ENCODE measurements at places on chromosomes 1 and 21.
A peak's percentile ranks its signal among the peaks of the same experiment; 100 is the strongest.

- no peak for DNase-seq
Observed at GRCh38 chr1:178101266-178101630, 7.3 kb downstream of the RASAL2 start.

DNA sequence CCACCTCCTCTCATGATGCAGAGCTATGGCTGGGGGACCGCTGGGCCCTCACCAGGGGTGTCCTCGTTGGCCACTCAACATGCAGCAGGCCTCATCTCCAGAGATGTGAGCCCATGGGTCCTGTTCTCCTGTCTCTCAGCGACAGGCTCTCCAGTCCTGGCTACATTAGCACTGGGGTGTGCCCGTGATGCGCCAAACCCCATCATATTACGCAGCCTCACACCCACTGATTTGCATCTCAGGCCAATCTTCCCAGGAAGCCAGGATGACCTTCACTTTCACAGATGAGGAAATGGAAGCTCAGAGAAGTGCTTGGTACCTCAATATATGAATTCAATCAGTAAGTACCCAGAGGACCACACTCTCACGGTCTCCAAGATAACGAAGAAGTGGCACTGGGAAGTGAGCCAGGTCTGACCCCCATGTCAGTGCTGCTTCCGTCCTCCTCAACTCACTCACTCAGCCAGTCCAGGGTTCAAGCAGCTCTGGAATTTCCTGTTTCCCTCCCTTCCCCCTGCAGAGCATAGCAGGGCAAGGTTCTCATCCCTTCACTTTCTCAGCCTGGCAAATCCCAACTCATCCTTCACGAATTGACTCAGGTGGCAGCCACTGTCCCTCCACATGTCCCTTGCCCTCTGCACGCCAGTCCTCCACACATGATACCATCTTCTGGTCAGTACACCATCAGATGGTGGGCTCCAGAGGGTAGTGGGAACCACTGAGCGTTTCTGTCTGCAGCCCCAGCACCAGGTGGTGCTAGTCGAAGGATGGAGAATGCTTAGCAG, 28.9 kb upstream of the EVA1B start:
- DNase-seq: no peak

GRCh38 chr21:44088401-44088780, 18.8 kb upstream of the PWP2 start:
- DNase-seq: no peak

DNA sequence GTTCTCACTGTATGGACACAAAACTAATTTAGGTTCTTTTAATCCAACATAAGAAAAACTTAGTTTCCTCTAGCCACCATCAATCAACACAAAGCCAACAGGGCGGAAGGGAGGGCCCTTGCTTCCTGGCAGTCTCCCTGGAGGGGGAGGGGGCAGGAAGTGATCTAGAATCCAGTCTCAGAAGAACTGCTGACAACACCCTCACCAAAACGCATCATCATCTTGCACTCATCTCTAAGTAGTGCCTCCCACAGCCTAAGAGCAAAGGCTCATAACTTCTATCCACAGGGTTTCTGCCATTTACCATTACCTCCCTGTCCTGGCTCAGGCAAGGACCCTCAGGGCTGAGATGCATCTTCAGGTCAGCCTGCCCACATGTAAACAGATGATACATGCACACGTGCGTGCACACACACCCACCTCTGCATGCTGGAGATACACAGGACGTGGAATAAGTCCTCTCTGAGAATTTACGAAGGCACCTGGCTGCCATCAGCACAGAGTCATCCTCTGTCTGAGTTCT, 20.5 kb downstream of the HIVEP3 start:
- DNase-seq: no peak

DNA sequence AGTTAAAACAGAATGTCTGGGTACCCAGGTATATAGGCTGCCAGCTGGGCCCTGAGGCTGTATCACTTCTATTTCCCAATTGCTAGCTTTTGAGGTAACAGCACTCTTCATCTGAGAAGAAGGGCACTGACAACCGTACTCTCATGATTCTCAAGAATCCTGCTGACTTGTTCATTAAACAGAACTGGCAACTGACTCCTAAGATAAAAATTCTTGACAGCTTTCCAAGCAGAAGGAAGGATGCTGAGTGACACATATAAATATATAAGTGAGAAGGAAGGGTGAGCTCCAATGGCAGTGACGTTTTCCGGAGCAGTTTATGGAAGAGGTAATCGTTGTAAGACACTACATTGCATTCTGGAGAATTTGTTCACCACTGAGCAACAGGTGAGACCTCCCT, 48.1 kb upstream of the NRIP1 start:
- DNase-seq: no peak

GRCh38 chr1:34865981-34866761, 6.6 kb upstream of the SMIM12 start:
- peak; percentile 66 for DNase-seq

GRCh38 chr1:58786927-58787245, 3.0 kb upstream of the JUN start:
- DNase-seq: no peak

DNA sequence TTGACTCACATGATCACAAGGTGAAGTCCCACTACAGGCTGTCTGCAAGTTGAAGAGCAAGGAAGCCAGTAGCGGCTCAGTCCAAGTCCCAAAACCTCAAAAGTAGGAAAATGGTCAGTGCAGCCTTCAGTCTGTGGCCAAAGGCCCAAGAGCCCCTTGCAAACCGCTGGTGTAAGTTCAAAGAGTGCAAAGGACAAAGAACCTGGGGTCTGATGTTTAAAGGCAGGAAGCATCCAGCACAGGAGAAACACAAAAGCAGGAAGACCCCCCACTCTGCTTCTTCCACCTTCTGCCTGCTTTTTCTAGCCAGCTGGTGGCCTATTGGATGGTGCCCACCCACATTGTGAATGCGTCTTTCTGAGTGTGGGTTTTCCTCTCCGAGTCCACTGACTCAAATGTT, 2222.6 kb downstream of the MRPL39 start:
- no peak for DNase-seq

- DNase-seq: peak; percentile 46
Observed at GRCh38 chr1:25520446-25521061, 22.9 kb upstream of the LDLRAP1 start.

- no peak for DNase-seq
Observed at GRCh38 chr1:24914226-24915069, 15.6 kb downstream of the RUNX3 start.

DNA sequence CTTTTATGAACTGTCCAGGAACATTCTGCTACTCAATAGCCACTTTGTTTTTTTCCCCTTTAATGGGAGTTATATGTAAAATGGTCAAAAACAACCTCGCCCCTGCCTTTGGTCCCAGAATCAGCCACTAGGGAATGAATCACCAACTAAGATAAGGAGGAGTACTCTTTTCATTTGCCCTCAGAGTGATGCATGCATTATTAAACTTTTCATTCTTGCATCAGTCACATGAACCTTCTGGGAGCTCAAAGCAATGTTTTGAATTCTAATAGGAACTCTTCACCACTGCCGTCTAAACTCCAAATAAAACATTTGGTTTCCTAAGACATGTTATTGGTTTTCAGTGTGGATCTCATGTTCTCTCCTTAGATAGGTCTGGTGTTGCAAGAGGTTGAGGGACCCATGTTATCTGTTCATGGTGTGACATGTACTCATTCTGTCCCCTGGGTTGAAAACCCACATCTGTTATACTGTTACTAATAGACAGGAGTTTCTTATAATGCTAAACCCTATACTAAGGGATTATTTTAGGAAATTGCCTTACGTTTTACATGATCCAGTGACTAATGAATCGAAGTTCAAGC, 17.8 kb upstream of the HSD17B7 start:
- no peak for DNase-seq

DNA sequence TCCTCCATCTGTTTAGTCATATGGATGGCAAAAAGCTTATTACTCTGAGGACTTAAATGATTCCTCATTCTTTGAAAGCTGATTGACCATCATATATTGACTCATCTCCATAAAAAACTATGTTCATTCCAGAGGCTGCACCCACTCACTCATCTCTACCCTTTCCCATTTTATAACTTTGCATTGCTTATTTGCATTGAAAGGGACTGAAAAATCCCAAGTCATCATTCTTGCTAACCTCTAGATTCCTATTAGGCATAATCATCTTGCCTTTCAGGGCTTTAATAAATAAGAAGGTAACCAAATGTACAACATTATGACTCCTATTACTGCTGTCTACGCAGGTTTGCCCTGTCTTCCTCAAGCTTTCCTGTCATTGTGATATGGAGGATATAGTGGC, 1180.3 kb upstream of the B3GALT2 start:
- DNase-seq: no peak

GRCh38 chr21:25313829-25314228, 293.5 kb downstream of the MRPL39 start:
- no peak for DNase-seq

- peak; percentile 8 for DNase-seq
Observed at GRCh38 chr1:230768903-230769570, 21.8 kb downstream of the CAPN9 start.

DNA sequence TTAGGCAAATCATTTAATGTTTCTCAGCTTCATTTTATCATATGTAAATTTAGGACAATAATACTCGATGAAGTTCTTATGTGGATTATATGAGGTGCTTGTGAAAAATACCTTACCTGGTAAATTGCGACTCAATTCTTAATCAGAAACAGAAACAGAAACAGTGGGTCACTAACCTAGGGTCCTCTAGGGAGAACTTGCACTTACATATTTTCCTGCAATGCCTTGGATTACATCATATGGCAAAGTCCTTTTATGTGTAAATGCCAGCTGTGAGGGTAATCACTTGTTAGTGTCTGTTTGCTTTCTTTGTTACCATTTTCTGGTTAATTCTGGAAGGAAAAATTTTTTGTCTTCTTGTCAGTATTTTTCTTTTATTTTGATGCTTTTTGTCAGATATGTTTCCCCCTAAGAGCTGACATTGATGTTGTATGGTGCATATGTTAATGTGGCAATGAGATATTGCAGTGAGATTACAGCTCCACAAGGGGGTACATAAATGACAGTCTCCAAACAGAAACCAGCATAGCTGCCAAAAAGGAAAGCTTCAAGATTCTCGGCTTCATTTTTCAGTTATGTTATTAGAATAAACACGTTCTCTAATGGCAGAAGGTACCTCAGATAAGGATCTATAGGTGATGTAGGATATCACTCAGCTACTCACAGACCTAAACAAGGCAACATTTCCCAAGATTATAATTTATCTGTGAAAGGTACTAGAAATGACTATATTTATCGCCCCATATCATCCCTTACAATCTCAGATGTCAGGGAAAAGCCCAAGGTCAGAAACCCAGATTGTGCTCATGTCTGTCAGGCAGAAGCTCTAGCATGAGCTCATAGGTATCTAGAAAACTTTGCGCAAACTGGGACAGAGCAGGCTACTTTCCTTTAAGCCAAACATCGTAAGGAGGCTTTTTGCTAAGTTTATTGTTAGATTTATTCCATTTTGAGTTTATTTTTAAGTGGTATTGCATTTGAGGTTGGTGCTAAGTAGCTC, 119.9 kb downstream of the FASLG start:
- DNase-seq: no peak

- DNase-seq: no peak
Observed at GRCh38 chr1:46043458-46044017, 88.9 kb downstream of the PIK3R3 start.

DNA sequence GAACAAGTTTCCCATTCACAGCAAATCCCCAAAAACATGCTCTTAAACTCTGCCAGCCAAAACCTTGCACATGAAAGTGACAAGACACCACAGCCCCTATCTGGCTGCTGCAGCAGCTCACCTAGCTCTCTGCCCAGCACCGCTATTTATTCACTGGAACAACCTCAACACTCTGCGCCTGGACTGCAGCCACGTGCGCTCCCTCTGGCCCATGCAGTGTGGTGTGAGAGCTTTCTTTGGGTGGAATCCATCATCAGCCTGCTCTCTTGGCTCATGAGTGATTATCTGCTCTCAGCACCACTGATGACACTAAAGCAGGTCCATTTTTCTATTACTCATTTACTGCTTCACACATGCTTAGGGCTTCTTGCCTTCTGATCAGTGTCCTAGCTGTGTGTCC, 11.4 kb downstream of the KCNJ6 start:
- DNase-seq: no peak

- peak; percentile 90 for DNase-seq
Observed at GRCh38 chr1:205396967-205397616, 24.8 kb downstream of the LEMD1 start.

- DNase-seq: peak; percentile 7
Observed at GRCh38 chr21:42925114-42925926, at the start of gene ERVH48-1. TSS of gene ERVH48-1 (minus strand) at chr21:42925630. CDS start at chr21:42919006, 6,624 bp downstream.

DNA sequence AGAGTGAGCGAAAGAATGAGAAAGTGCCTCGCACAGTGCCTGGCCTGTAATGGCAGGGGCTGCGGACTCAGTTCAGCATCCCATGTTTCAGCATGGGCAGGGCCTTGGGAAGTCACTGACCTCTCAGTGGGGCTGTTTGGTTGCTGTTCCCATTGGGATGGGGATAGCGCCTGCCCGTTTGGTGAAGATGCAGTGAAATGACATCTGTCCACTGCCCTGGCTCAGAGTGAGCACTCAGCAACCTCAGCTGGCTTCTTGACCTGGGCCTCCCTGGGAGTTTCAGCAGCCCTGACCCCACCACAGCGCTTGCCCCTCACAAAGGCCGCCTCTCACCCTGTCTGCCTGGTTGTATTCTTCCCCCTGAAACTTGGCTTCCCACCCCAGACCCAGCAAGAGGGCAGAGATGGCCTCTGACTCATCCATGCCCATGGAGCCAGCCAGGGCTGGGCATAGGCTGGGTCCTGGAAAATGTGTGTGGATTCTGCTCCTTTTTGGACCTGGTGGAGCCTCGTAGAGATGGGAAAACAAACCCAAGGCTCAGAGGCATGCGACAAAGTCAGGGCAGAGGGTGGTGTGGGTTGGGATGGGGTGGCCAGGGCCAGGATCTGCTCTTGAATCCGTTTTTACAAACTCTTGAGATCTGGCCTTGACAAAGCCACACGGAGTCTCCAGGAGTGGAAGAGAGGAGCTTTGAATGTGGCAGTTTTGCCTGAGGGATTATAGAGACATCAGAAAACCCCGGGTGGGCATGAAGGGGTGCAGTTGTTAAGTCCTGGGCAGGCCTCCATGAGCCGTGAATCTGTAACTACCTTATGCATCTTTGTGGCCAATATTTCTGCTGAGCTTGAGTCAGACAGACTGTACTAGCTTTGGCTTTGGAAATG, 1.2 kb downstream of the XKR8 start:
- DNase-seq: no peak

- DNase-seq: peak; percentile 39
Observed at GRCh38 chr1:56644064-56644918, 823 bp upstream of the PRKAA2 start.

- no peak for DNase-seq
Observed at GRCh38 chr1:8600336-8600735, 217.1 kb downstream of the RERE start.

Data from NCI-H510A treated with DMSO at 0.1 percent for 48 hours (cell line).